ENCODE measurements at places on chromosomes 2 and 18.

- no peak for DNase-seq
Observed at GRCh38 chr2:218146056-218146455, 20.2 kb downstream of the CXCR2 start.

- no peak for DNase-seq
Observed at GRCh38 chr2:102262216-102263129, 48.9 kb upstream of the IL1RL1 start.

DNA sequence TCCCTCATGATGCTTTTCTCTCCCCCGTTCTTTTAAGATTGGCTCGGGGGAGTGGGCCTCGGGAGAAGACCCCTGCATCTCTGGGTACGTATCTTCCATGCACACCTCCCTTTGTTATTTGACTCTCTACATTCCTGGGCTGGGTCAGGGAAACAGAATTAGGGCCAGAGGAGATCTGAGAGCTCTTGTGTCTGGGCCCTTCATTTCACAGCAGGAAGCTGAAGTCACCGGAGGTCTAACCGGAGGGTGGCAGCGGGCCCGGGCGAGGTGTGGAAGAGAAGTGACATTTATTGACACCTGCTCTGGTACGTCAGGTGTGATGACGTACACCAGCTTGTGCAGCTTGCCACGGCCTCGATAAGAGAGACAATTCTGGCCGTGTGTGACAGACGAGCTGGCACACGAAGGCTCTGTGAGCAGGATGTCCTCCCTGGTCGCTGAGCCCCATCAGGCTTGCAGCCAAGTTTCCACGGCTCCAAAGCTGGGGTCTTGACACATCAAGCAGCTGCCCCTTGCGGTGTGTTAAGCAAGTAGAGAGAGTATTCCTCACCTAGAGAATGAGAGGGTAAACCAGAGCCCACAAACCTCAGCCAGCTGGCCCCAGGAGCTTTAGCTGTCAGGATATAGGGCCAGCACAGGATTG lies 30.4 kb downstream of the TOGARAM2 start:
- DNase-seq = peak; percentile 77

DNA sequence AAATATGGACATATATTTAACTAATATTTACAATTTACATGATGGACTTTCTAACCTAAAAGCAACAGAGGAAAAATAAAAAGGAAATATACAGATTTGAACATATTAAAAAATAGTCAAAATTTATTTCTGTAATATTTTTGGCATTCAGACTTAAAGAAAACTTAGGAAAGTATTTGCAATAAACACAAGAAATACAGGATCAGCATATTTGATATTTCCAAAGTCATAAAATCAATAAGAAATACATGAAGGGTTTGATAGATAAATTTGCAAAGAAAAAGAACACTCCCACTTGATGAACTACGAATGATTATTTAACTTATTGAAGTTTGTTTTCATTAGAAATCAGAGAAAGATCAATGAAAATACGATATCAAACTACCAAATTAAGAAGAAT lies 48.6 kb upstream of the CD302 start:
- DNase-seq = no peak

- DNase-seq = no peak
Observed at GRCh38 chr2:235677276-235677788, 183.5 kb downstream of the AGAP1 start.

GRCh38 chr18:55515214-55515613 lies 72.8 kb downstream of the TCF4 start:
- DNase-seq = no peak

GRCh38 chr2:180933332-180933731 lies 47.1 kb upstream of the UBE2E3 start:
- DNase-seq = no peak

DNA sequence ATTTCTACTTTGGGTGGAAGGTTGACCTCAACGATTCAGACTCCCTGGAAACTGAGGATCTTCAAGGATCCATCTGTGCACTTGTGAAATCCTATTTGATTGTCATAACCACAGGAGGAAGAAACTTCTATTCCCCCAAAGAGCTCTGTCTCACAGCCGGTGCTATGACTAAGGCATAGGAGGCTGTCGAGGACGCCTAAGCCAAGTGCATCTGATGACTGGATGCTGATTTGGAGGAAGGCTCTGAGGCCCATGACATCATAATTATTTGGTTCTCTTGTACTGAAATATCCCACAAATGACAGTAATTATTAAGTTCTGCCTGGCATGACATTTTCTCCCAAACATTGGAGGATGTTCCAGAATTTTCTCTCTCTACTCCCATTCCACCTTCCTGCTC lies 13.8 kb upstream of the KCNF1 start:
- no peak for DNase-seq

- no peak for DNase-seq
Observed at GRCh38 chr18:51603551-51603950, 406.1 kb upstream of the MEX3C start.

DNA sequence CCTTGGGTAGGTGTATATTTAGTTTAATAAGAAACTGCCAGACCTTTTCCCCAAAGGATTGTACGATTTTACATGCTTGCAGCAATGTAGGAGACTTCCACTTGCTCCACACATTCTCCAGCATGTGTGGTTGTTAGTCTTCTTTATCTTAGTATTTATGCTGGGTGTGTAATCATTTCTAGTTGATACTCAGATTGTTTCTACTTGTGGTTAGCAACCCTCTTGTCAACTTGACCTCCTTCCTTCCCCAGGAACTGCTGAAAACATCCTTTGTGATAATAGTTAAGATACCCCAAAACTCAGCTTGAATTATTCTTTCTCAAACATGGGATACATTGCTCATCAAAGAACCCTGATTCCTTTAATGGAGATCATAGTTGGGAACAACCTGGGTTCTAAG lies 37.2 kb upstream of the CYBRD1 start:
- no peak for DNase-seq

GRCh38 chr18:3691705-3692104 lies 241.7 kb downstream of the TGIF1 start:
- no peak for DNase-seq

GRCh38 chr2:196473617-196474016 lies 165.9 kb upstream of the CCDC150 start:
- DNase-seq = no peak

All from T-helper 9 cell (primary cell).